ENCODE measurements at places on chromosomes 5 and 9.

GRCh38 chr5:148965511-148966265 is 97.2 kb downstream of the SH3TC2 start:
- no peak for DNase-seq

DNA sequence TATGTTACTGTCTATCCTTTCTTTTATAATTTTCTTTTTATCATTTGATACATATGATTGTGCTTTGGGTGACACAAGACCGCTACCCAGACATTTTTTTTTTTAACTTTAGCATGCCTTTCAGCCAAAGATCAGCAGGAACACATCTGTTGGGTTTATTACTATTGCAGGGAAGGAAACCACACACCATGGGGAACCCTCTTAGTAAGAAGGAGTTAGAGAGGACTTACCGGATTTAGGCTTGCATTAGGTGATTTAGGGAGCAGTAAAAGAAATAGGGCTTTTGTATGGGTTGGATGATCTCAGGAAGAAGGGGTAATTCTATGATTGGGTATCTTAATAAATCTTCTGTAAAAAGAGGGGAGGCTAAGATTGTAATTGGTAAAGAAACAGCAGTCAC is 138.2 kb downstream of the SNX18 start:
- DNase-seq = no peak

DNA sequence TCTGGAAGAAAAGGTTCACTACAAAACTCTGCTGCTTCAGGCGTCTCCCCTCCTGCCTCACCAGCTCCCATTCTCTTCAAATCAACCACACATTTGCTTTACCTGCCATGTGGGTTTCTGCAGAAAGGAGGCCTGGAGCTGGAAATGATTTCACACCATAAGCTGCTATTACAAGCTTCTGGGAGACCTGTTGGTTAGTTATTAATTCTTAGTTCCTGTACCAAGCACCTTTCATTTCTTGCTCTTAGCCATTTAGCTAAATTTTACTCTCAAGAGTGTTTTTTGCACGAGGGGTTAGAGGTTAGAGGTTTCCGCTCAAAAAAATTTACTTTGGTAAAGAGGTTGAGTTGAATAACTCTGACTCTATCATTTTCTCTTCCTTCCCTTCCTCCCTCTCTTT is 70.3 kb downstream of the MAP1B start:
- no peak for DNase-seq

- DNase-seq = no peak
These were observed 55.0 kb downstream of the WWC1 start for GRCh38 chr5:168346417-168346816.

GRCh38 chr9:102587281-102587680 is 407.9 kb upstream of the CYLC2 start:
- DNase-seq = no peak

DNA sequence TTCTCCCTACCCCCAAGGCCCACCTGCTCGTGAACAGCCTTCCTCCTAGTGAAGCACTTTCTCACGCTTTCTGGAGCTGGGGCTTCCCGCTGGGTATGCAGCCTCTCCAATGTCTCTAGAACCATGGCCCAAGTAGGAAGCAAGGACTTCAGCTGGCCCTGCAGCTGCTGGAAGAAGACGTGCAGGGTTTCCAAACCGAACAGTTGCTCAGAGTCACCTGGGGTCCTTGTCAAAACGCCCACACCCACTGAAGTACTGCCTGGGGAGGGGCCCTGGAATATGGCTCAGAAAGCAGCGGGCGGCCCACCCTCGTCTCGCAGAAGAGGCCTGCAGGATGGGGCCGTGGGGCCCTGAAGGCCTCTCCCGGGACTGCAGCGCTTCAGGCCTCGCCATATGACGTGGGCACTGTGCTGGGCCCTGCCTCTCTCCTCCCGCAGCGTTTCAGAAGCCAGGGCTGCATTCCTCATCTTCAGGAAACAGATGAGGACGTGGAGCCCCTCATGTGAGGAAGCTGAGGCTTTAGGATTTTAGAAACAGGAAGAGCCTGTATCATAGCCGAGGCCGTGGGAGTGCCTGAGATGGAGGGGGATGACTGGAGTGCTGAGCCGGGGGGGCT is 116.0 kb upstream of the LMX1B start:
- DNase-seq = no peak

- no peak for DNase-seq
These were observed 17.2 kb upstream of the SUSD3 start for GRCh38 chr9:93041108-93041802.

- no peak for DNase-seq
These were observed 474.5 kb downstream of the LRRC70 start for GRCh38 chr5:63053019-63053638.

GRCh38 chr9:78781681-78782080 is 484.8 kb downstream of the PSAT1 start:
- DNase-seq = no peak

DNA sequence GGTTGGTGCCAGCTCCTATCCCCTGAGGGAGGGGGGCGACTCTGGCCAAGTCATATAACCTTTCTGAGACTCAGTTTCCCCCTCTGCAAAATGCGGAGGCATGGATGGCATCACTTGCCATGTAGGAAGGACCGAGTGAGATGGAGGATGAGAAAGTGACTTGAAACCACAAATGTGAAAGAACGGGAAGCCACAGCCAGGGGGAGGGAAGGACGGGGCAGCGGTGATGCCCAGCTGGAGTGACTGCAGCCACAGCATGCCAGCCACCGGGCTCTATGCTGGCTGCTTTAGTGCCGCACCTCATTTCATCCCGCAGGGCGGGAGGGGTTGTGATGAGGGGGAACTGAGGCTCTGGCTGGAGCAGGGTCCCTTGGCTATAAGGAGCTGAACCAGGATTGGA is 74.5 kb downstream of the HMCN2 start:
- DNase-seq = no peak

DNA sequence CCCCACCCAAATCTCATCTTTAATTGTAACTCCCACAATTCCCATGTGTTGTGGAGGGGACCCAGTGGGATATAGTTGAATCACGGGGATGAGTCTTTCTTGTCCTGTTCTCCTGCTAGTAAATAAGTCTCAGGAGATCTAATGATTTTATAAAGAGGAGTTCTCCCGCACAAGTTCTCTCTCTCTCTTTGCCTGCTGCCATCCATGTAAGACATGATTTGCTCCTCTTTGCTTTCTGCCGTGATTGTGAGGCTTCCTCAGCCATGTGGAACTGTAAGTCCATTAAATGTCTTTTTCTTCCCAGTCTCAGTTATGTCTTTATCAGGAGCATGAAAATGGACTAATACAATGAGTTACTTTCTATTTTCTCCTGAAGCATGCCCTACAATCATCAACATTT is 1158.5 kb downstream of the CDH18 start:
- no peak for DNase-seq

DNA sequence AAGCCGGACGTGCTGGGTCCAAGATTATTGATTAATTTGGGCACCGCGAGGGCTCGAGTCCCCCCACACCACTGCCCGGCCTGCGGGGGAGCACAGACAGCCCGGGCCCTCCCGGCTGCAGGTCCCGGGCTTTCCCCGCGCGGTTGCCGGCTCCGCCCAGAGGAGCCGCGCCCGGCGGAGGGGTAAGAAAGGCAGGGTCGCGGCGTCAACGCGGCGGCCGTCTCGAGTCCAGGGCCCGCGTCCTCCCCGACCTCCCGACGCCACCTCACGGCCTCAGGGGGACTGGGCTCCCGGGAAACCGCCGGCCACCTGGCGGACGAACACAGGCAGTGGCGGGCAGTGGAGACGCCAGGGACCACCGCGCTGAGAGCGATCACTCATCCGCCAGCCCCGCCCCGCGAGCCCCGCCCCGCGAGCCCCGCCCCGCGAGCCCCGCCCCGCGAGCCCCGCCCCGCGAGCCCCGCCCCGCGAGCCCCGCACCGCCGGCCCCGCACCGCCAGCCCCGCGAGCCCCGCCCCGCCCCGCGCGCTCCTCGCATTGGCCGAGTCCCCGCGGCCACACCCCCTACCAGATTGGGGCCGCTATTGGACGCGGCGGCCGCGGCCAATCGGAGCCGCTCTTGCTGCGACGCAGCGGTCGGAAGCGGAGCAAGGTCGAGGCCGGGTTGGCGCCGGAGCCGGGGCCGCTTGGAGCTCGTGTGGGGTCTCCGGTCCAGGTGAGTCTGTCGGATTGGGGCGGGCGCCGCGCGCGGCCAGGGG is at the start of gene MRPL41:
MRPL41 (plus strand) TSS at position 616 of the 758 bp plus-strand sequence. CDS start 203 bp downstream, outside the sequence.
- peak; percentile 72 for DNase-seq

DNA sequence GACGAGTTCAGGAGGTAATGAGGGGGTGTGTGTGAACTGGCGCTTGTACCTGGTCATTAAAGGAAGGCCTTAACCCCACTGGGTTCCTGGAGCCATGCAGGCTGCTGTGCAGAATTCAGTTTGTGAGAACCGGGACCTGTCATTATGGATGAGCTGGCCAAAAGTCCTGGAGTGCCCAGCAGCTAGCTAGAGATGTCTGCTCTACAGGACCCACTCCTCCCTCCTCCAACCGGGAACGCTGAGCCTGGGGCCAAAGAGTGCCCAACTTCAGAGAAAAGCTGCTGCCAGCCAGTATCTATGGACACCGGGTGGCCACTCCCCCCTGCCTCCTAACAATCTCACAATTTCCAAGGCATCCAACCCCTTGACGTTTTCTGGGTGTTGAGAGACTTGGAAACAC is 1.2 kb downstream of the ENTREP1 start:
- no peak for DNase-seq

DNA sequence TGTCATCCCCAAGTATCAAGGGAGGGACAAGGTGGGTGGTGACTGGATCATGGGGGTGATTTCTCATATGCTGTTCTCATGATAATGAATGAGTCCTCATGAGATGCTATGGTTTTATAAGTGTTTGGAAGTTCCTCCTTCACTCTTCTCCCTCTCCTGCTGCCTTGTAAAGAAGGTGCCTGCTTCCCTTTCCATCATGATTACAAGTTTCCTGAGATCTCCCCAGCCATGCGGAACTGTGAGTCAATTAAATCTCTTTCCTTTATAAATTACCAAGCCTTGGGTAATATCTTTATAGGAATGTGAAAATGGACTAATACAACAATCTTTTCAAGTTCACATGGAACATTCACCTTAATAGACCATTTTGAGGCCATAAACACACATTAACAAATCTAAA is 21.5 kb upstream of the DOCK2 start:
- no peak for DNase-seq

DNA sequence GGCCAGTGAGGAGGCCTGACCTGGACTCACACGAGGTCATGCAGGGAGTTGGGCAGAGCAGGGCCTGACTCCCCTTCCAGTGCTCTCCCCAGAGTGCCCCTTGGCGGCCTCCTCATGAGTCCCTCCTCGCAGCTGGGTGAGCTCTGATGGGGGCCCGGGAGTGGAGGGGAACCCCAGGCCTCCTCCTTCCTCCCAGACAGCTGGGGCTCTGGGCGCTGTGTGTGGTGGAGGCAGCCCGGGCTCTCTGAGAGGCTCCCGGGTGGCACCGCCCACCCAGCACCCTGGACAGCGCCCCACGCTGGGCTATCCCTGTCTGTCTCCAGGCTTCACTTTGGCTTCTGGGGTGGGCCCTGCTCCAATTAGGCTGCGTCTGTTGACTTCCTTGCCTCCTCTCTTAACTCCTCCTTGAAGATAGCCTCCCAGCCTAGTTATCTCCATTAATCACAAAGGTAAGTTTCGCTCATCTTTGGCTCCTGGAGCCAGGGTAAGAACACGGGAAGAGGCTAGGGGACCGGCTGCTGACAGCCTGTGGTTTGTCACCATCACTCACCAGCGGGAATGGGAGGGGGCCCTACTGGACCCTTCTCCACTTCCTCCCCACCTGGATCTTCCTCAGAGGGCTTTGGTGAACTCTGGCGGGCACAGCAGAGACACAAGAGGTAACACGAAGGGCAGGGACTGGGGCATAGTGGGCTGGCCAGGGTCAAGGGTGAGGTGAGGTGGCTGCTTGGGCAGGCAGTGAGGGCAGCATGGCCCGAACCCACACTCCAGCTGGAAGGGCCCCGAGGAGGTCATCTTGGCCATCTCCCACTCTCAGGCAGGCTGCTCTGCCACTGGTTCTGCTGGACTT is 13.1 kb downstream of the PSD2 start:
- DNase-seq = no peak

GRCh38 chr9:130003943-130004552 is 38.9 kb downstream of the FNBP1 start:
- DNase-seq = no peak

DNA sequence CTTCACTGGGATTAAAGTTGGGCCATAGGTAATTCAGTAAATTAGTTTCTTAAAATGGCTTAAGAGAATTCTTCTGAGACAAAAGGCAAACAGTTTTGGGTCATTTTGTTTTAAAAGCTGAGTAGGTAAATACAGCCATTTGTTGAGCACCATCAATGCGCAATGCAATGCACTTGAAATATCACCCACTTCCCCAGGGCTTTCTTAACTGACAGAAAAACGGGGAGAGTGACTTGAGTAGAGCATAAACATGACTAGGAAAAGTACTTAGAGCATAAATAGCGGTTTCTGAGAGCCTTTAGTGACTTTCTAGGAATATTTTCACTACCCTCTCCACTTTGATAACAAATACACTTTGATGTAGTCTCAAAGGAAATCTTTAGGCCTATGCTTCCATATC is 27.2 kb downstream of the MLANA start:
- DNase-seq = no peak

Measured in activated gamma-delta T cell treated with anti-CD3 and anti-CD28 coated beads, Interleukin-2, amount 50 U/mL, for 16 hours (primary cell).